Activated CD4-positive, alpha-beta T cell treated with anti-CD3 and anti-CD28 coated beads, Interleukin-2, amount 10 ng/mL, durations not matched to agents 7 days and 5 days (primary cell): ENCODE measurements at places on chromosomes 16 and 17.

DNA sequence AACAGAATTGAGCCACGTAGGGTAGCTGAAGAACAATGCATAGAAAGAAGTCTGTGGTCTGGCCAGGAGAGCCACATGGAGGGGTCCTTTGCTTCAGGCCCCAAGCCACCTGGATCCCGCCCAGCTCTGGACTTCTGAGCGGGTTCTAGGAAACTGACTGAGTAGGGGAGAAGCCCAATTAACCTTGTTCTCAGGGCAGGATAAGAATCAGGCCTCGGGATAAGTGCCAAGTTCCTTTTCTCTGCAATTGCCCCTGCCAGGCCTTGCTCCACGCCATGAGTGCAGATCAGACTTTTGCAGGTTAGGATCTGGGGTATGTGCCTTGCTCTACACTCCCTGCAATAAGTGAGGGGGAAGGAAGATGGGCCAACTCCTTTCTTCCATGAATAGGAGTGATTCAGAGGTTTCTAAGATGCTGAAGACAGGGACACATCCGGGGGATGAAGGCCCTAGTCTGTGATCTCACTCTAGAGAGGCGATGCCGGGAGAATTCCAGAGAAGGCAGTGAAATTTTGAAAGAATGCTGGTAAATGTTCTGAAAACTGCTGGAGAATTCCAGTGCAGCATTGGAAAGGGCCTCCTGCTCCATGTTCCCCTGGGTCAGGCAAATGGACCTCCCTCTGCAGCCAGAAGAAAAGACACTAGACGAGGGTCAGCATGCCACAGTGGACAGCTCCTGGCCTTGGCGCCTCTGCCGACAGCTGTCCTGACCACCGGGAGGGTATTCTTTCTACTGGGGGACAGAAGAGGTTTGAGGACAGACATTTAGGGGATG, 5.8 kb downstream of the NEUROD2 start:
- no peak for DNase-seq

- DNase-seq = no peak
Measured at GRCh38 chr17:33981711-33982601, 273.1 kb upstream of the CCL2 start.

GRCh38 chr17:8832711-8833352, 33.7 kb upstream of the MFSD6L start:
- peak; percentile 25 for DNase-seq

DNA sequence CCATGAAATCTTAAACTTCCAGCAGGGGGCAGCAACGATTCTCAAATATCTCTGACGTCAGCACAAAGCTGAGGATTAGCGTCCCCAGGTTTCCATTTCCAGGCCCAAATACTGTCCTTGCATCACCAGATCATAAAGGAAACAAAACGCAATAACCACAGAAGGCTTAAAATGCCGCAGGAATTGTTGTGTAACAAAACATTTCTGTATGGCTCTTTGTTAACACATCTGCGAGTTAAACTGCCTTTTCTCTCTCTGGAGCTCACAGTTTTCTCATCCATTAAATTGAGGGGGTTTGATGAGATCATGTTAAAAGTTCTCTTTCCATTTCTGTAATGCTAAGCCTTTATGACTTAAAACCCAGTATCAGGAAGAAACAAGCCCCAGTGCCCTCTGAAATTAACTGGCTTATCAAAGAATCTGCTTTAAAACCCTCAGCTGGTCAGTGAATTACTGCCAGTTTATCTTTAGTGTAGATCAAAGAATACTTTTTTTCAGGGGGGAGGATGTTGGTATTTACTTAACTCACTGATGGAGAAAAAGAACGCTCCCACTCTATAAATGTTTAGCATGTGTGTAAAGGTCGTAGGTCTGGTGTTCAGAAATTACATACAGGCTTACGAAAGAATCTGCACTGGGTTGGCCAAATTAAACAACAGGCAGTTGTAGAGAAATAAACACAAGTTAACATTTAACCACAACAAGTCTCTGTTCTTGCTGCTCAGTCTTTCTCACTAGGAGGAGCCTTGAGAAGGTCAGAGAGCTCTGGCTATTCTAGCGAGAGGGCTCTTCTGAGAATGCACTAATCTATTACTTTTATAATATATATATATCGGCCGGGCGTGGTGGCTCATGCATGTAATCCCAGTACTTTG, 10.6 kb upstream of the TERF2 start:
- peak; percentile 79 for DNase-seq

DNA sequence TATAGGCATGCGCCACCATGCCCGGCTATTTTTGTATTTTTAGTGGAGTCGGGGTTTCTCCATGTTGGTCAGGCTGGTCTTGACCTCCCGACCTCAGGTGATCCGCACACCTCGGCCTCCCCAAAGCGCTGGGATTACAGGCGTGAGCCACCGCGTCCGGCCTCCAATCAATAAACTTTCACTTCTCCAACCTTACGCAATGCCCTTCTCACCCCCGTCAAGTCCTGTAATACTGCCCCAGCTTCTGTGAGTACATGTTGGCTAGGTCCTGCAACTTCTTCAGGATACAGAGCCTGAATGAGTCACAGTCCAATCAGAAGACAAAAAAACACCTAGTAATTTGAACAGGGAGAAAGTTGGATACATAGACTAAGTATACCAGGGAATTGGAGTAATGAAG, 47.1 kb upstream of the PHOSPHO1 start:
- no peak for DNase-seq

- DNase-seq = no peak
Measured at GRCh38 chr17:46976626-46977270, 2.3 kb downstream of the RPRML start.

DNA sequence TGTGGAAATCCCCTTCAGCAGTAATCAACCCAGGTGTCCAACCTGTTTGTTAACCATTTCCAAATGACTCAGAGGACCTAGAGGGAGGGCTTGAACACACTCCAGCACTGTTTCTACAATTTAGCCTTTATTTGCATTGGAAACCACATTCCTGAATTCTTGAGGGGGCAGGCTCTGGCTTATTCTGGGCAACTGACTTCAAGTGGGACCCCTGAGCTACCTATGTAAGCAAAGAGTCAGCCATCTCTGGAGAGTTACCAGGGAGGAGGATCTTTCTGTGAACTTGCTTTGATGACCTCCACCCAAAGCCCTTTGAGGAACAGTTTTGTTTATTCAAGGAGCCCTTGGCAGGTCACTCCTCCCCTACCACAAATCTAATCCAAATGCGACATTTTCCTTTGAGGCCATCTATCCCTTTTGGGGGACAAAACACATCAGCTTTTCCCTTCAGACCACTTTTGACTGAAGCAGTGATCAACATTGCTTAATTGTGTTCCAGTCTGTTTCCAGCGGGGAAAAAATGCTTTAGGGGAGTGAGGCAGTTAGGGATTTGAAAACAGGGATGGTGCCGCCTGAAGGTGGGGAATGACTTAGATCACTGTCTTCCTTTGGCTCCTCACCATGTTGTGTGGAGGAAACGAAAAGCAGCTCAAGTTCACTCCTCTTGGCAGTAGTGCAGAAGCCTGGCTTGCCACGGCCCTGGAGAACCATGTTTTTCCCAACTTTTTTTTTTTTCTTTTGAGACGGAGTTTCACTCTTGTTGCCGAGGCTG, 46.2 kb downstream of the TUBD1 start:
- peak; percentile 31 for DNase-seq

GRCh38 chr17:10197362-10197720, 1.1 kb downstream of the GAS7 start:
- no peak for DNase-seq

GRCh38 chr16:3187798-3188674, at the start of gene OR1F1:
TSS of gene OR1F1 (plus strand) at chr16:3188204.
- DNase-seq = peak; percentile 62

DNA sequence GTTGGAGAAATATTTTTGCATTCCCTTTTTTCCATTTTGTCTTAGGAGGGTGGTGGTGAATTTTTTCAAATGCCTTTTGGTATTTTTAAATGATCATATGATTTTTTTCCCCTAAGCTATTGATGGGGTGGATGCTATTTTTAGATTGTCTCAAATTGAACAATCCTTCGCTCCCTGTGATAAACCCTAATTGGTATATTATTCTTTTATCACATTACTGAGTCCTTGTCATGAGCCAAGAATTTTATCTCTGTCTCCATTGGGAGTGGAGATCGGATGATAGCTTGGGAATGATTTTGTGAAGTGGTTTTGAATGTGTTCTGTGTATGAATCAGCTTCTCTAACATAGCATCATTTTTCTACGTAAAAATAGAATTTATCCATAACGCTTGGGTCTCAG, 15.4 kb downstream of the NECAB2 start:
- no peak for DNase-seq

- DNase-seq = no peak
Measured at GRCh38 chr17:11369575-11369974, 128.6 kb downstream of the SHISA6 start.

GRCh38 chr17:32189343-32189742, 47.0 kb downstream of the RHOT1 start:
- no peak for DNase-seq

DNA sequence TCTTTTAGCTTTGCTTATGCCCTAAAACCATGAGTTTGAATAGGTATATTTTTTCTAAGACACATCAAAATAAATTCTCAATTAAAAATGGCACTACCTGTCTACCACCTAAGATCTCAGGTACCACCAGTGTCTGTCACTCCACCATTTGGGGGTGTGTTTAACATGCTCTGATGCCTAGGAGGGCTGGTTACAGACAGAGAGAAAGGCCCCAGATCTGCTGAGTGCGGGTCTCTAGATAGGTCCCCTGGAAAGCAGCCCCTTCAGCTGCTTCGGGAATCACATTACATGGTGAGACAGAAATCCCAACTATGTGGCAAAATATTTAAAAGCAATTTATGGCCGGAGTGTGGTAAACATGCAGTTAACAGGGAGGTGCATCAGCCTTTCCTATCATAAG, 653 bp upstream of the VAC14 start:
- no peak for DNase-seq

DNA sequence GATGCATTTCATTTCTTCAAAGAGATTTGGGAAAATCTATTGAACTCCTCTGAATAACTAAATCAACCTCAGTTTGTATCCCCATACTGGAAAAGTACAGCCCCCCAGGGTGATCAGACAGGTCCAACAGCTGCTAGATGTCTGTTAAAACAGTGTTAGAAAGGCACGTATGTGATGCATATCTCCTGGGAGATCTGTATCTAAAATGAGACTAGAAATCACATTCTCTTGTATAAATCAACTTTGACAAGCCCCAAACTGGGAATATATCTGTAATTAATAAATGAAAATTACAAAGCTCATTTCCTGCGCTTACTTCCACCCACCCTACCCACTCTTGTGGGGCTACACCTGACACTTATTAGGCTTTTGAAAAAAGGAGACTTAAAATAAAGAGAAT, 3.8 kb upstream of the KIF2B start:
- DNase-seq = no peak

DNA sequence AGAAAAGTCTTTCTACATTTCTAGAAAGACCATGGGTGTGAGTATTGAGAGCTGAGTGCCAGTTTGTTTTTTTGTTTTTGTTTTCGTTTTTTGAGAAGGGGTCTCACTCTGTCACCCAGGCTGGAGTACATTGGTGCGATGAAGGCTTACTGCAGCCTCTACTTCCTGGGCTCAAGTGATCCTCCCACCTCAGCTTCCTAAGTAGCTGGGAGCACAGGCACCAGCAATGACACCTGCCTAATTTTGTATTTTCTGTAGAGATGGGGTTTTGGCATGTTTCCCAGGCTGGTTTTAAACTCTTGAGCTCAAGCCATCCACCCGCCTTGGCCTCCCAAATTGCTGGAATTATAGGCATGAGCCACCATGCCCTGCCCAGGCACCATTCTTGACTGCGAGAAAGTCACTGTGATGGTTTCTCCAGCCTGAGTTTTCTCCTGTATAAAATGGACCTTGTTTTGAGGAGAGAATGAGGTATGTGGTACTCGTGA, 673.8 kb downstream of the MAF start:
- DNase-seq = no peak

GRCh38 chr17:14762736-14763479, 462.0 kb downstream of the HS3ST3B1 start:
- no peak for DNase-seq

DNA sequence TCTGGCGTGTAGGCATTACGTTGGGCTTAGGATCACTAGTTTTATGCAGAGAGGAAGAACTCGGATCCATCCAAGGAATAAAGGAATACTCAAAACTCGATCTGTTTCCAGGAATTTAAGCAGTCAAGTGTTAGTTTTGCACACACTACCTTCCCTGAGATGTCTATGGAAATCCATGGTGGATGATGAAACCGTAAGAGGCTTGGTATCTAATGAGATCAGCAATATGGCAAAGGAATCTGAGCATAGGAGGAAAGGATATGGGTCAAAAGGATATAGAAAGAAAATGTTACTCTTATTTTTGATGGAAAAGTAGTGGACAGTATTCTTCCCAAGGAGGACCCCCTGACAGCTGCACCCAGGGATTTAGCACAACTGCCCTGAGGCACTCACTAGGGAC, 59.6 kb downstream of the SMG6 start:
- no peak for DNase-seq
